ENCODE measurements at places on chromosomes 3 and 15. TPM values are rescaled to one million over a fixed set of nuclear protein-coding genes. Genes with fewer than 3 reads are reported as not detected.

Gene PRR20G
- total RNA-seq: not detected

Gene HRG
- not detected for total RNA-seq

DNA sequence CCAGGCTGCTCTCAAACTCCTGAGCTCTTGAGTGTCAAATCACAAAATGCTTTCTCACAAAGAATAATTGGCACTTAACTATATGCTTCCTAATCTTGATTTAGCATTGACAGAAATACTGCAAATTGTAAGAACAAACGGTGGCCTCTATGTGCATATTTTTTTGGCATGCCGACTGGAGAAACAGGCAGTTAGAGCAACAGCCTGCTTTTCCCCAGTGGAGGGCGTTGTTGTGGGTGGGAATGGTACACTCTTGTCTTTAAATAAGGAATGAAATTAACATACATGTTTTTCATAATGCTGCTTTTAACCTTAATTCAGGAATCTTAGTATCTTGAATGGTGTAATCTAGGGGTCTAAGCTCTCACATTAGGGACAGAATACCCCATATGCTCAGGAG, 31.1 kb upstream of the SV2B start:
- no peaks in the 10 kb centered on the region for H3K36me3 ChIP-seq
- DNase-seq: no peak
- no peaks in the 10 kb centered on the region for H3K4me1 ChIP-seq
- no peaks in the 10 kb centered on the region for H3K27me3 ChIP-seq
- no peak overlapping the region for H3K27ac ChIP-seq
- H3K4me3 ChIP-seq: no peak overlapping the region

DNA sequence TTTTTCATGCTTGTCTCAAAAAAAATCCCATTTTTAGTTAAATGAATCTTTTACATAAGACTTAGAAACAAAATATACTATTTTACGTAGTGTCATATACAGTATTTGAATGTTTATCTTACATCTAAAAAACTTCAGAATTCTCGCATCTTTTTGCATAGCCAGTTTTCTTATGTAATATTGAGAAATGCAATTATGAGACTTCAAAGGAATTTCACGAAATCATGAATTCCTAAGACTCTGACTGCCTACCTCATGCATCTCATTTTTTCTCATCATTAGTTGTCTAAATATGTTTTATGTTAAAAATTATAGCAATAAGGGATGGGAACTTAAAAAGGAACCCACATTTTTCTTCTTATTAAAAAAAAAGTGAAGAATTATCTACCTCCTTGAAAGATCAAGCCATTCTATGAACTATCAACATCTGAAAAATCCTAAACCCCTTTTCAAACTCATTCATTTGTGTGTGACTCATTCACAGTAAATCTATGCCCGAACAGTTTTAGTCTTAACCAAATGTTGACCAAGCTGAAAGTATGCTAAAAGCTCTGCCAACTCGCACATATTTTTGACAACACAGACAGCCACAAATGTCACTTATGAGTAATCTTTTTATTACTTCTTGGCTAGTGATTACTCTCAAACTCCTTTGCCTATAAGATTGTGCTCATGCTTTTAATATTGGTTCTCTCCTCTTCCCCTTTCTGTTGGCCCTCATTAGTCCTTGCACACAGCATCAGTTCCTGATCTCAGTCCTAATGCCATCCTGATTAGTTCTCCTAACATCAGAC, 115.9 kb downstream of the DCLK3 start:
- H3K27me3 ChIP-seq: no peaks in the 10 kb centered on the region
- DNase-seq: peak; percentile 37
- H3K4me3 ChIP-seq: no peak overlapping the region
- H3K4me1 ChIP-seq: peaks cover 14% of the 10 kb centered on the region
- no peaks in the 10 kb centered on the region for H3K36me3 ChIP-seq

DNA sequence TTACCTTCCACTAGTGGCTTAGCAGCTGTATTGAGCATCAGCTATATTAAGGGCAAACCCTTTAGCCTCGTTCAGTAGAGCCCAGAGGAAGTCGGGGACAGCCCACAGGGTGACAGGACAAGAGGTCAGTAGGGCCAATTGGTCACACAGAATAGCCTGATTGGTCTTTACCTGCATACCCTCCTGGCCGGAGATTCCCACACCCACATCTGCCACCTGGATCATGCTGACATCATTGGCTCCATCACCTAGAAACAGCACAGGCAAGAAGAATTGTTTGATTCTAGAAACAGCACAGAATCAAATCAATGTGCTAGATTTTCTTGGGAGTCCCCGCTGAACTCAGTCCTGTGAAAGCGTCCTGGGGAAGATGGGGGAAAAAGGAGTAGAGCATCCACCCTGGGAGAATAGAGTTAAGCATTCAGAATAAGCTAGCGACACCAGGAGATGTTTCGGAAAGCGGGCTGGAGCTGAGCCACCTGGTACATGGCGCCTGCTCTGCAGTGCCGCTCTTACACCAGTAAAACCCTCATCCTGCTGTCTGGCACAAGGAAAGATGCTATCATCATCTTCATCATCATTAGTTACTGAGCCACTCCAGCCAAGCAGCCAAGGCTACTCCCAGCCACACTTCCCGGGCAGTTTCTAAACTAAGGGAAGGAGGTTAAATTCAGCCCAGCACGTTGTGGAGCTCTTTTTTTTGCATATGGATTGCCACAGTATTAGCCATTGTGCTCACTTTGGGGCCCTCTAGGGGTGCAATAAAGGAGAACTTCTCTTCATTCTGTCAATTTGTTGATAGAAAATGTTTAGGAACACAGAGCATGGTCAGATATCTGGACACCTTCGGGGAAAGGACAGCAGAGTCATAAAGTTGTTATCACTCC, 171.3 kb downstream of the ATP10A start:
- H3K4me1 ChIP-seq: no peaks in the 10 kb centered on the region
- no peaks in the 10 kb centered on the region for H3K27me3 ChIP-seq
- no peaks in the 10 kb centered on the region for H3K36me3 ChIP-seq
- H3K4me3 ChIP-seq: no peak overlapping the region
- DNase-seq: peak; percentile 25

DNA sequence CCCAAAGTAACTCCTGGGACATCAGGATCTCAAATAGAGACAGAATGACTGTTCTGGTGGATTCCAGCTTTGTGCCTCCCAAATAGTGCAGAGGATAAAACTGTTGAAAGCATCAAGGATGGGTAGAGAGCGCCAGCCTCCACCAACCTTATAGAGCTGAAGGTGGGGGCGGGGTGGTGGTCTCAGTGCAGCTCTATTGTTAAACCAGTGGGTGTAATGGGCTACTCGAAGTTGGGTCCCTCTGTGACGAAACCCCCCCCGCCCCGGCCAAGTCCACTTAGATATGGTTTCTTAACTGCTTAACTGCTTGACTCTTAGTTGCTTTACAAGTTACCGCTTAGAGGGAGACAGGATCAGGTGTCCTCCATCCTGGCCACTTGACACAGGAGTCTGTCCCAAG, 22.7 kb downstream of the DHX30 start:
- DNase-seq: no peak
- H3K4me1 ChIP-seq: 0 out of 2 replicates have a peak, but pooled peaks cover 3% of the 10 kb centered on the region
- no peaks in the 10 kb centered on the region for H3K27me3 ChIP-seq
- peak overlapping the region; percentile 35 for H3K27ac ChIP-seq
